Endothelial cell of umbilical vein (primary cell): ENCODE measurements at places on chromosomes 7 and 10. TPM values are rescaled to one million over a fixed set of nuclear protein-coding genes. Genes with fewer than 3 reads are reported as not detected.

Gene CTAGE6
- polyA plus RNA-seq = not detected in 2 replicates

- no peaks in the 10 kb centered on the region for H3K36me3 ChIP-seq
- H3K27ac ChIP-seq = no peak overlapping the region
- H3K4me1 ChIP-seq = peaks cover 7% of the 10 kb centered on the region
- DNase-seq = no peak
- H3K4me3 ChIP-seq = no peak overlapping the region
Measured at GRCh38 chr7:11615174-11615573, 216.8 kb downstream of the THSD7A start.

DNA sequence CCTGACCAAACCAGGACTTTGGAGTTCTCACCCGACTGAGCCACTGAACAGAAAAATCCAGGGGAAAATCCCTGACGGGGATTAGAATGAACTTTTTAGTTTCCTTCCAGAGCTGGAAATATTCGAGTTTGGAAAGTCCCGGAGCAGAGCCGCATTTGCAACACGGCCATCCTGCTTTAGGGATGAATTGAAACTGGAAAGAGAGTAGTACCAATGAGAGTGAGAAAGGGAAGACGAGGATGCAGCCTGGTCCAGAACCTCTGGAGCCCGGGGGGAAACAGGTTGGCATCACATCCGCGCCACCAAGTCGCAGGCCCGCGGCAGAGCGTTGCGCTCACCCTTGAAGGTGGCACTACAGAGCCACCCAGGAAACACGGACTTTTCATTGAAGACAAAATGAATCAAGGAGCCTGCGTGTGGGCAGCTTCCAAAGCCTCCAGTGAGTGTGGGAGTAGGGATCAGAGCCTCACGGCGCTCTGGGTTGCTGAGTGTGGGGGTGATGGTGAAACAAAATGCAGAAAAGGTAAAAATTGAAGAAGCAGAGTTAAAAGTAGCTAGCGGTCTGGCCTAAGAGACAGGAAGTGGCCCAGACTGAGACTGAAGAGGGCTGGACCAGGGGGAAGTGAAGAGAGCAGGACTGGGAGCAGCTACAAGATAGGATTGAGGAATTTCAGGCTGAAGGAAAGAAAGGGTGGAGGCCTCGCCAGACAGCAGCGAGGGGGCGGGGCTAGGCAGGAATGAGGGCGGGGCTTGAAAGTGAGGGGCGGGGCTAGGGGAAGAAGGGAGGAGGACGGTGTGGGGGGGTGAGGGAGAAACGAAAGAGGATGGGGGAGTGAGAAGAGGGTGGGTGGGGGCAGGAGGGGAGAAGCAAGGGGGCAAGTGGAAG is 1.8 kb downstream of the SMURF1 start:
- no peaks in the 10 kb centered on the region for H3K27me3 ChIP-seq
- DNase-seq = peak; percentile 56
- H3K4me3 ChIP-seq = peak overlapping the region; percentile 80
- H3K36me3 ChIP-seq = no peaks in the 10 kb centered on the region
- H3K4me1 ChIP-seq = peaks cover 25% of the 10 kb centered on the region

DNA sequence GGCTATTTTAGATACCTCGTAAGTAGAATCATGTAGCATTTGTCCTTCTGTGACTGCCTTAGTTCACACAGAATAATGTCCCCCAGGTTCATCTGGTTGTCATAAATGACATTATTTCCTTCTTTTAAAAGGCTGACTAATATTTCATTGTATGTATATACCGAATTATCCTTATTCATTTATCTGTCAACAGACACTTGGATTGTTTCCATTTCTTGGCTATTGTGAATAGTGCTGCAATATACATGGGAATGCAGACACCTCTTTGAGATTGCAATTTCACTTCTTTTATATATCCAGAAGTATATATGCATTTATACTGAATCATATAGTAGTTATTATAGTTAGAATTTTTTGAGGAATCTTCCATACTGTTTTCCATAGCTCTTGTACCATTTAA is 24.1 kb upstream of the HYAL4 start:
- no peak for DNase-seq
- no peak overlapping the region for H3K27ac ChIP-seq
- no peaks in the 10 kb centered on the region for H3K27me3 ChIP-seq
- no peak overlapping the region for H3K4me3 ChIP-seq
- H3K36me3 ChIP-seq = no peaks in the 10 kb centered on the region

DNA sequence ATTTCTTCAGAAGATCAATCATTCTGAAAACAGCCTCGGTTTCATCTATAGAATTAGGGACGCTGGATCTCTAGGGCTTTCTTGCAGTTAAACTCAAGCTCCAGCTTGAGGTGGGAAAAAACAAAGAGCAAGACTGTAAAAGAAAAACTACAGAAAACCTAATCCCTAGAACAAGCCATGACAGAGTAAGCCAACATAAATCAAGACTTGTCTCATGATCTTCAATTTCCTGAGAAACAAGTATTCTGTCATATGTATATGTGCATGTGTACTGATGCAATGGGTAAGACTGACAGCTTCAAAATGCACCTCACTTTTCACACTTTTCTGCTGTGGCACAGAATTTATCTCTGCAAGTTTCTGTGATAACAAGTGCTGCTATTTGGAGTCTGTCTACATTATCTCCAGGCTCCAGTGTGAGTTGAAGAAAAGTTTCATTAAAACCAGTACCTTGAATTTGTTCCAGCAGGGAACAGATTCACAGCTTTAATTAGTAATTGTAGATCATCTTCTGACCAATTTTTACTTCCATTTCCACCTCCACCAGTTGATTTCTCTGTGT is 19.2 kb downstream of the PMPCB start:
- no peaks in the 10 kb centered on the region for H3K4me1 ChIP-seq
- no peak overlapping the region for H3K27ac ChIP-seq
- no peak overlapping the region for H3K4me3 ChIP-seq
- peaks cover 44% of the 10 kb centered on the region for H3K36me3 ChIP-seq

GRCh38 chr7:124263232-124263827 is 230.5 kb upstream of the TMEM229A start:
- H3K27ac ChIP-seq = no peak overlapping the region
- H3K27me3 ChIP-seq = no peaks in the 10 kb centered on the region
- DNase-seq = no peak
- H3K36me3 ChIP-seq = no peaks in the 10 kb centered on the region
- H3K4me1 ChIP-seq = no peaks in the 10 kb centered on the region

DNA sequence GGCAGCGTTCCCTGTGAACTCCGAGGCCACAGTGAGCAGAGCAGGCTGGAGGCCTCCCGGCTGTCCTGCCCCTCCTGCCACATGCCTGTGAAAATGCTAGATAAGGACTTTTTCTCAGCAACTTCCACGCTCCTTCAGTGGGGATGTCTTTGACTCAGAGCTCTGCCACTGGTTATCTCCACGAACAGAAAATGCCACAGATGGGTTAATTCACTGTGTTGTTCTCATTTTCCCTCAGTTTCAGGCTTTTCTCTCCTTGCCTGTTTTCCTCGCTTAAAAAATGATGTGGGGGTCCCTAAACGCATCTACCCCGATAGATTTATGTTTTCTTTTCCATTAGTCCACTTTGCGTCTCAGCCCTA is 51.3 kb downstream of the IKZF1 start:
- no peaks in the 10 kb centered on the region for H3K27me3 ChIP-seq
- DNase-seq = no peak
- no peaks in the 10 kb centered on the region for H3K36me3 ChIP-seq
- H3K4me3 ChIP-seq = no peak overlapping the region
- H3K4me1 ChIP-seq = no peaks in the 10 kb centered on the region

GRCh38 chr7:10919923-10920322 is 53.7 kb upstream of the PHF14 start:
- no peak overlapping the region for H3K4me3 ChIP-seq
- no peaks in the 10 kb centered on the region for H3K36me3 ChIP-seq
- no peak overlapping the region for H3K27ac ChIP-seq
- H3K4me1 ChIP-seq = no peaks in the 10 kb centered on the region

DNA sequence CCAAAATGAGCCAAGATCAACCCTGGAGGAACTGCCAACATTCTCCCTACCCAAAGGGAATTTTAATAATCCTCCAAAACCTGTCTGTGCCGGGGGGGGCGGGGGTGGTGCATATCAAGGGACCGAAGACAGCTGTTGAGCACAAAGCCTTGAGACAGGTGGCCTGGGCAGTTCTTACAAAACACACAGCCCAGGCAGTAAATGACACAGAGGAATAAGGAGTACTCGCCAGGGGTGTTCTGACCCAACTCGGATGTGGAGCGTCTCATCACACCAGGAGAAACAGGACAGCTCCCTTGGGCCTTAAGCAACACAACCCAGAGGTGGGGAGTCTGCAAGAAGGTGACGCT is 35.6 kb downstream of the PLAC9 start:
- H3K36me3 ChIP-seq = peaks cover 6% of the 10 kb centered on the region
- H3K4me3 ChIP-seq = no peak overlapping the region
- peaks cover 29% of the 10 kb centered on the region for H3K4me1 ChIP-seq
- DNase-seq = no peak
- no peak overlapping the region for H3K27ac ChIP-seq

DNA sequence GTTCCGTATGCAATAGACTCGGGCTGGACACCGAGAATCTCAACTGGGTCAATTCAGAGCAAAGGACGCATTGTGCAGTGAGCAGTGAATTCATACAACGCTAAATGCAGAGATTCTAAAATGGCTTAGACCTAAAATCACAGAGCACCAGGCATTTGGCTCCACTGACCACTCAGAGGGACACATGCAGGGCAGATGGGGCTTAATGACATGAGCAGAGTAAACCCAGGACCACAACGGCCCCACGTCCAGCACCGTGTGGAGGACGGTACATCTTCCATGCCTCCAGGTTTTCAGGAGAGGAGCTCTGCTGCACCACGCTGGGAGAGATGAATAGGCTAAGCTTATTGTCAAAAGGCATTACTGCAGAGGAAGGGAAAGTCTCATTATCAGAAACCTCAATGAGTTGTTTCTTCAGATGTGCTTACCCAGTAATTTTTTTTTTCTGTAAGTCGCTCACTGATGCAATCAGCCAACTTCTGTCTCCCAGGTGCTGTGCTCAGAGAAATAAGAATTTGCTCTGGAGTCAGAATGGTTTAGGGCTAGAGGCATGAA is 555.0 kb downstream of the PTPRN2 start:
- H3K4me1 ChIP-seq = no peaks in the 10 kb centered on the region
- H3K27ac ChIP-seq = no peak overlapping the region
- H3K4me3 ChIP-seq = no peak overlapping the region
- DNase-seq = no peak

Gene OR2A12
- not detected in 2 replicates for polyA plus RNA-seq

DNA sequence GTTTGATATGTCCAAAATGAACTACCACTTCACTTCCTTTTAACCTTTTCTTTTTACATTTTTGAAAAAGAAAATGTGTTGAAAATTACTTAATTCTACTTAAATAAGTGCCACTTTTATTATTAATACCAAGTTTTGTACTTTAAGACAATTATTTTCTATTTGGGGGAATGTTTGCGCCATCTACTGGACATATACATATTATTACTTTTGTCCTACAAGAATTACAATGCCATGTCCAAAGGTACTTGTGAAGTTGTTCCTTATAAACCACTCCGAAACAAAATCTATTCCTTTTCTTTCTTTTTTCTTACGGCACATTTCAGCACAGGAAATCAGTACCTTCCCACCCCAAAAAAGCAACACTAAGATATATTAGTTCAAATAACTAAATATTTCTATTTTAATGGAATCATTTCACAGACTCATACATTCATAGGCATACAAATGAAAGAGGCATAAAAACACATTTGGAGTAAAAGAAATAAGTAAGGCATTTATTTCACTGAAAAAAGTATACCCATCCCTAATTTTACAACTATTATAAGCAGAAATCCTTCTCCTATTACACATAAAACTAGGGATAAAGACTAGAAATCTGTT is 169.9 kb downstream of the RNF133 start:
- H3K27me3 ChIP-seq = no peaks in the 10 kb centered on the region
- H3K27ac ChIP-seq = no peak overlapping the region
- H3K36me3 ChIP-seq = no peaks in the 10 kb centered on the region
- no peak overlapping the region for H3K4me3 ChIP-seq
- H3K4me1 ChIP-seq = no peaks in the 10 kb centered on the region

- H3K27me3 ChIP-seq = no peaks in the 10 kb centered on the region
- no peak overlapping the region for H3K27ac ChIP-seq
- H3K36me3 ChIP-seq = no peaks in the 10 kb centered on the region
Measured at GRCh38 chr7:126411032-126411820, 841.5 kb downstream of the GRM8 start.

GRCh38 chr10:68434657-68435056 is 27.6 kb upstream of the RUFY2 start:
- no peaks in the 10 kb centered on the region for H3K4me1 ChIP-seq
- peaks cover 11% of the 10 kb centered on the region for H3K36me3 ChIP-seq
- no peak overlapping the region for H3K27ac ChIP-seq
- DNase-seq = no peak
- H3K4me3 ChIP-seq = no peak overlapping the region
- no peaks in the 10 kb centered on the region for H3K27me3 ChIP-seq

Gene SEMA3C
- 0.01 TPM in 1 of 2 replicates, not detected in the other for polyA plus RNA-seq

DNA sequence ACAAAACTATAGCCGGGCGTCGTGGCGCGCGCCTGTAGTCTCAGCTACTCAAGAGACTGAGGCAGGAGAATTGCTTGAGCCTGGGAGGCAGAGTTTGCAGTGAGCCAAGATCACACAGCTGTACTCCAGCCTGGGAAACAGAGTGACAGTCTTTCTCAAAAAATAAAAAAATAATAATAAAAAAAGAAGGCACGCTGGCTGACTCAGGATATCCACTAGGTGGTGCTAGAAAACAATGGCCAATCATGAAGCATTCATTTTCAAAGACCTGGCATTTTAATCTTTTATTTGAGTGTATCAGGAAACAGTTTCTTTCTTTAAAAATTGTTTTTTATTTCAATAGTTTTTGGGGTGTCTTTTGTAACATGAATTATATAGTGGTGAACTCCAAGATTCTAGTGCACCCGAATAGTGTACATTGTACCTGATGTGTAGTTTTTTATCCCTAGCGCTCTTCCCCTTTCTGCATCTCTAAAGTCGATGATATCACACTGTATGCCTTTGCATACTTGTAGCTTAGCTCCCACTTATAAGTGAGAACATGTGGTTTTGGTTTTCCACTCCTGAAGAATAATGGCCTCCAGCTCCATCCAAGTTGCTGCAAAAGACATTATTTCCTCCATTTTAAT is 88.6 kb downstream of the LYZL1 start:
- H3K4me1 ChIP-seq = no peaks in the 10 kb centered on the region
- H3K27ac ChIP-seq = no peak overlapping the region
- DNase-seq = peak; percentile 30
- peaks cover 3% of the 10 kb centered on the region for H3K27me3 ChIP-seq

Gene HGF
- polyA plus RNA-seq = 0.08 and 0.18 TPM in 2 replicates

DNA sequence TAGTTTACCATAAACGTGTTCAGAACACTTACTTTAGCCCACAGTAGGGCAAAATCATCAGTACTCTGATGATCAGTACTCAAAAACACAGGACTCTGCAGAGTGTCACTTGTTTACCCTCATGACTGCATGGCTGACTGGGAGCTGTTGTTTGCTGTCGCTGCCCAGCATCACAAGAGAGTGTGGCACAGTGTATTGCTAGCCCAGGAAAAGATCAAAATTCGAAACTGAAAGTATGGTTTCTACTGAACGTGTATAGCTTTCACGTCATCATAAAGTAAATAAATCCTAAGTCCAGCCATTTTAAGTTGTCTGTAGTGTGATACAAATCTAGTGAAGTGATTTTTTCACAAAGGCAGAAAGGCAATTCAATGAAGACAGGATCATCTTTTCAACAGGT is 184.6 kb downstream of the RAMP3 start:
- H3K36me3 ChIP-seq = no peaks in the 10 kb centered on the region
- H3K27me3 ChIP-seq = no peaks in the 10 kb centered on the region
- no peaks in the 10 kb centered on the region for H3K4me1 ChIP-seq
- DNase-seq = no peak
- no peak overlapping the region for H3K4me3 ChIP-seq

Gene SFTPD
- polyA plus RNA-seq = not detected in 2 replicates

Gene RPEL1
- polyA plus RNA-seq = 0.04 and 0.11 TPM in 2 replicates

Gene ACSM6
- not detected in 2 replicates for polyA plus RNA-seq

GRCh38 chr10:82866424-82867020 is 991.5 kb downstream of the NRG3 start:
- DNase-seq = no peak
- no peaks in the 10 kb centered on the region for H3K36me3 ChIP-seq
- no peak overlapping the region for H3K27ac ChIP-seq
- H3K4me1 ChIP-seq = no peaks in the 10 kb centered on the region

Gene ANXA8
- not detected in 2 replicates for polyA plus RNA-seq

Gene ARHGAP21
- polyA plus RNA-seq = 26.6 and 29.5 TPM in 2 replicates
